Activated naive CD8-positive, alpha-beta T cell treated with anti-CD3 and anti-CD28 coated beads, Interleukin-2, amount 10 ng/mL, durations not matched to agents 7 days and 5 days (primary cell): ENCODE measurements at places on chromosomes 16 and 17. TPM values are rescaled to one million over a fixed set of nuclear protein-coding genes. Genes with fewer than 3 reads are reported as not detected.
A peak's percentile ranks its signal among the peaks of the same experiment; 100 is the strongest.

Gene RCVRN
- not detected for total RNA-seq

Gene PRSS33
- 0.36 TPM for total RNA-seq

Gene PRSS8
- total RNA-seq, result not detected

Gene PYY
- not detected for total RNA-seq

Gene RPUSD1
- total RNA-seq, result 25.1 TPM

DNA sequence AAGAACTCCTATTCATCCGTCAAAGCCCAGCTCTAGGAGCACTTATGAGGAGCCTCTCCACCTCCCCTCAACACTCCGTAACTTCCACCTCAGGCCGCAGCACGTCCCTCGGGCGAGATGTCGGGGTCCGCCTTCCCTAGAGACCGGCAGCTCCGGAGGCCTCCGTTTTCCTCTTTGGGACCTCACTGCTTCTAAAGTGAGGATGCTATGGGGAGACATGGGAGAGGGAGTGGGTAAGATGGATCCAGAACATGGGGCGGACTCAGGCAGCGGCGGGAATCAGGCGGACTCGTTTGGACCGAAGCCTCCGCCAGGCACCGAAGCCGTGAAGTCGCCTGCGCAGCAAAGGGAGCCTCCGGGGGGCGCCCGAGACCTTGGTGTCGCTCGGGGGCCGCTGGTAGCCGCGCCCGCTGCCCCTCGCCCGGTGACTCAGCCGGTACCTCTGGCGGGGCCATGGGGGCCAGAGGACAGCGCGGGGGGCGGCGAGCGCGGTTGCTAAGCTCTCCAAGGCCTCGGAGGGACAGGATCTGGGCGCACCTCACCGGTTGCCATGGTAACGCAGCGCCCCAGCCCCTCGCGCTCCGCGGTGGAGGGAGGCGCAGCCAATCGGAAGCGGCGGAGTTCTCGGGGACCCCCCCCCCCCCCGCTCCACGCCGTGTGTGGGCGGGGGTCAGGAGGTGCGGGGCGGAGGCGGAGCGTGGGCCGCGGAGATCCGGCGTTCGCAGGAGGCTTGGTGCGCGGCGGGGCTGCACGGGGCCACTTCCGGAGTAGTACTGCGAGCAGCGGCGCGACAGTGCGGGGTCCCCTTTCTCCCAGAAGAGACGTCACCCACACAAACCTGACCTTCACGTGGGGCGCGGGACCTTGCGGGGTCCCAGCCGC, 1.3 kb upstream of the HIC1 start:
- H3K4me3 ChIP-seq, result peak overlapping the region; percentile 85
- peak; percentile 90 for DNase-seq
- peak overlapping the region; percentile 75 for H3K27ac ChIP-seq
- H3K36me3 ChIP-seq, result peaks cover 3% of the 10 kb centered on the region

- no peak overlapping the region for H3K4me3 ChIP-seq
- peaks cover 1% of the 10 kb centered on the region for H3K4me1 ChIP-seq
- no peak for DNase-seq
- no peak overlapping the region for H3K27ac ChIP-seq
- no peaks in the 10 kb centered on the region for H3K36me3 ChIP-seq
- peaks cover 6% of the 10 kb centered on the region for H3K27me3 ChIP-seq
Measured at GRCh38 chr17:61477204-61477834, 25.1 kb downstream of the TBX4 start.

- no peaks in the 10 kb centered on the region for H3K27me3 ChIP-seq
- H3K36me3 ChIP-seq, result peaks cover 37% of the 10 kb centered on the region
- no peaks in the 10 kb centered on the region for H3K4me1 ChIP-seq
- H3K4me3 ChIP-seq, result no peak overlapping the region
- H3K27ac ChIP-seq, result no peak overlapping the region
Measured at GRCh38 chr16:89146211-89147005, 25.1 kb upstream of the CDH15 start.

- H3K27me3 ChIP-seq, result no peaks in the 10 kb centered on the region
- H3K4me3 ChIP-seq, result no peak overlapping the region
- H3K36me3 ChIP-seq, result no peaks in the 10 kb centered on the region
- no peak overlapping the region for H3K27ac ChIP-seq
- DNase-seq, result no peak
Measured at GRCh38 chr17:41329279-41329948, 13.9 kb upstream of the KRTAP17-1 start.
